ENCODE measurements at places on chromosomes 11 and 22. TPM values are rescaled to one million over a fixed set of nuclear protein-coding genes. Genes with fewer than 3 reads are reported as not detected.

Gene OR8K3
- total RNA-seq: not detected

Gene PLEKHA7
- 78.7 TPM for total RNA-seq

DNA sequence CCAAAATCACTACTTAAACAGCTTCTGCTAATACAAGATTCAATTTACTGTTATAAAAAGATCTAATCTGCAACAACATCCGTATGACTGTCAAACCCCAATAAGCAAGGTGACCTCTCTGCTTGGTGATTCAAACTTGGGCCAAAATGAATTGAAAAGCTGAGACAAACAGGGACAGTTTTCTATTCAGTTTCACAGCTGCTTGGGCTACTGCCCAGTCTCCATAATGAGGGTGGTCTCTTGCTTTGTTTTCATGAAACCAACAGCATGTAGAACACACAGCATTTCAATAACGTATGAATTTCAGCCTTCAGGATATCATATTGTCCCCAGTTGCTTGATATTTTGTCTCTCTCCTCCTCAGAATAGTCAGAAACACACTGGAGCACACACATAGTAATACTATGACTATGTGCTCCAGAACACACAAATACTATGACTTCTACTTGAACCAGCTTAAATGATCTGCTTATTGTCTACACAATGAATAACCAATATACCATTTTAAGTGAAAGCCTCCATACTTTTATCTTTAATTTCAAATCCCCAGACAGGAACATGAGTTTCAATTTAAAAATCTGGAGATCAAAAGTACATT lies 285.0 kb downstream of the TTC28 start:
- peaks cover 6% of the 10 kb centered on the region for H3K36me3 ChIP-seq
- no peak overlapping the region for H3K4me3 ChIP-seq
- peak overlapping the region; percentile 13 for H3K27ac ChIP-seq
- H3K4me1 ChIP-seq: peaks cover 7% of the 10 kb centered on the region

DNA sequence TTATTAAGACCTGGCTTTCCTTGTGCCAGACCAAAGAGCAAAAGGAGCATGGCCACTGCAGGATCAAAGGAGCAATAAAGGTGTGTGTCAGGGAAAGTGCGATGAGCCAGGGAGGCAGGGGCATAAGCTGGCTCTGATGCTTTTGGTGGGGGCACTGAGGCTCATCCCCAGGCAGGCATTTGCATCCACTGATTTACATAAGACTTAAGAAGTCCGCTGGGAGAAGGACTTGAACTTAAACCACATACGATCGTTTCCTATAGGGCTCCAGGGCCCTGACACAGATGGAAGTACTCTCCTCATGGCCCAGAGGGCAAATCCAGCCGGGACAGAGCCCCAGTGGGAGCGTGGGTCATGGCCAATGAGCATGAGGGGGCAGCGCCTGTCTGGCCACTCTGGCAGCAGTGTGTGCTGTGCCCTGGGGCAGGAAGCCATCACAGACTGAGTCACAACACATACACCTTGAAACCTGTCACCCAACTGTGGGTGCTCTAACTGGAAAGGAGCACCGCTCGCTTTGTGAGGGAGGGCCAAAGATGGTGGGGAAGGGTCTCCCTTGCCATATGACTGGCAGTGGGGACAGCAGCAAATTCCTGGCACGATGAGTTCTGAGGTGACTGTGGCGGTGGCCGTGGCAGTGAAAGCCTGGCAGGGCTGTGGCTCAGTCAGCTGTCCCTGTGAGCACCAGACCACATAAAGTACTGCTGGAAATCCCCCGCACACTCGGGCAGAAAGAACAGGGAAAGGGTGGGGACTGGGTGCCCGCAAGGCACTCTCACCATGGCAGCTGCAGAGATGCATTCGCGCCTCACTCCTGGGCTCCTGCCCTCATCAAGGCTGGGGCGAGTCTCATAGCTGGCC lies 79.4 kb upstream of the LMO1 start:
- peaks cover 4% of the 10 kb centered on the region for H3K4me1 ChIP-seq
- no peak for DNase-seq
- H3K4me3 ChIP-seq: no peak overlapping the region

- H3K36me3 ChIP-seq: no peaks in the 10 kb centered on the region
- no peaks in the 10 kb centered on the region for H3K27me3 ChIP-seq
- DNase-seq: no peak
- H3K4me1 ChIP-seq: peaks cover 1% of the 10 kb centered on the region
- no peak within 1 kb of the TSS for H3K4me3 ChIP-seq
- no peak within 1 kb of the TSS for H3K27ac ChIP-seq
Observed at GRCh38 chr11:111378861-111379601, at the start of gene POU2AF1. Gene POU2AF1, minus strand, starts transcription at chr11:111379275. Its CDS starts 98 bp downstream, at chr11:111379177.
